ENCODE measurements at places on chromosomes 4 and X.

DNA sequence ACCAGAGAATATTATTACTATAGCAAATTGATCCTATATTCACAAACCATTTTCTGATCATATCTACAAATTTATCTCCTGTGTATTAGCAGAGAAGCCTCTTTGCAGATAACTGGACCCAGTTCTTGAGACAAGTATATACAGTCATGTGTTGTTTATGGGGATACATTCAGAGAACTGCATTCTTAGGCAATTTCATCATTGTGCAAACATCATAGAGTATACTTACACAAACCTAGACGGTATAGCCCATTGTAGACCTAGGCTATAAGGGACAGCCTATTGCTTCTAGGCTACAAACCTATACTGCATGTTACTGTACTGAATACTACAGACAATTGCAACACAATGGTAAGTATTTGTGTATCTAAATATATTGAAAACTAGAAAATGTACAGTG lies 152.5 kb upstream of the SPANXN4 start:
- DNase-seq = no peak

DNA sequence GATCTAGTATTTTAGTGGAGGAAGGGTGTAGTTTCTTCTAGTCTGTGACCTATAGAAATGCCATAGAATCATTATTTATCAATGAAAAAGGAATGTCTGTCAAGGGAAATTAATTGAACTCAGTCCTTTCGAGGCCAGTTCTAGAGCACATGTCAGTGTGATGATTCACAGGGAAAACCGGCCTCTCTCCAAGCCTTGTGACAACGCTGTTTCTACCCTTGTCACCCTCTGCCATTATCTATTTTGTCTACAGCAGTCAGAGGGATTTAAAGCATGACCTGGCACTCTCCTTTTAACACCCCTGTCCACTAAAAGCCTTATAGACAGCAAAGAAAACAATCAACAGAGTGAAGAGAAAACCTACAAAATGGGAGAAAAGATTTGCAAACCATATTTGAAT lies 119.8 kb downstream of the DRD5 start:
- DNase-seq = no peak

DNA sequence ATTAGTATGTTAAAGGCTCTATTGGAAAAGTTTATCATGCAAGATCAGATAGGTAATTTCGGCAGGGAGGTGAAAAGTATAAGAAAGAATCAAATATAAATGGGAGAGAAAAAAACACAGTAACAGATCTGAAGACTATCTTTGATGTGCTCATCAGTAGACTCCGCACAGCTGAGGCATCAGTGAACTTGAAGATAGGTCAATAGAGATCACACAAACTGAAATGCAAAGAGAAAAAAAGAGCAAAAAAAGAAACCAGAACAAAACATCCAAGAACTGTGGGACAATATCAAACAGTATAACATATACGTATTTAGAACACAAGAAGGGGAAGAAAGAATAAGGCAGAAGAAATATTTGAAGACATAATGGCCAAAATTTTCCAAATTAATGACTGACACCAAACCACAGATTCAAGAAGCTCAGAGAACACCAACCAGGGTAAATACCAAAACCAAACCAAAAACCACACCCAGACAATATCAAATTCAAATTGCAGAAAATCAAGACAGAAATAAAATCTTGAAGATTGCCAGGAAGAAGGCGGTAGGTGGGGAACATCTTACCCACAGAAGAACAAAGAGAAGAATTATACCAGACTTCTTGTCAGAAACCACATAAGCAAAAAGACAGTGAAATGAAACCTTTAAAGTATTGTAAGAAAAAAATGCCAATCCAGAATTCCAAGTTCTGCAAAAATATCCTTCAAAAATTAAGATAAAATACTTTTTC lies 29.1 kb downstream of the PFKFB1 start:
- no peak for DNase-seq

GRCh38 chrX:39012621-39013111 lies 211.4 kb downstream of the MID1IP1 start:
- no peak for DNase-seq

All from NCI-H345 (cell line).